ENCODE measurements at places on chromosomes 4 and X.

GRCh38 chrX:123773258-123773988 is 40.6 kb upstream of the THOC2 start:
- DNase-seq: no peak

GRCh38 chr4:180437601-180438000 is 1805.6 kb upstream of the TENM3 start:
- no peak for DNase-seq

- DNase-seq: no peak
Observed at GRCh38 chr4:10983885-10984640, 299.5 kb upstream of the CLNK start.

DNA sequence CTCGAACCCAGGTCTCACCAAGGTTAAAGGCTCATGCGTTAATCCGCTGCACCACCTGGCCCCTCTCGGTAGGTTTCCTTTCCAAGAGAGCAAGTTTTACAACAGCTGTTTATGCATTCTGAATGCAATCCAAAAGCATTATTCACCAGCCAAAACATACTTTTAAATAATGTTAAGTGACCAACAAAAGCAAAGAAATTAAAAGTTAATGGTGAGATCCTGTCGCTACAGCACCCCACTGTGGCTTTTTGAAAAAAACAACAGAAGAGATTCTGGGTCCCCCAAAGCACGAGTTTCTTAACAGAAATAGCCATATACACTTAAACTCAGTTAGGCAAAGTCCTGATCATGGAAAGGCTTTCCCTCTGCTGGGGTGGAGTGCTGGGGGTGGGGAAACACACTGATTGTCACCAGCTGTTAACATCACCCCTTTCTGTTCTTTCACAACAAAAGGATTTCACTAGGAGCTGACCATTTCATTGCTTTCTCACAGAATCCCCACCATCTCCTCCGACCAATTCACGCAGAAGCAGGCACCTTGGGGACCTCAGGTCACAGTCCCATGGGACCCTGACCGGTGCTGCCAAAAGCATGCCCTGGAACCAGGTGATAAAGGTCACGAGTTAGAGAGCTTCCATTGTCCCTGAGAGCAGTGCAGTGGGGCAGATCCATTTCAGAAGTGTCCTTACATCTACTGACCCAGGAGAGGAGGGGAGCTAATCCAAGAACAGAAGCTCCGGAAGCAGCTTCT is 51.2 kb downstream of the ZNF827 start:
- DNase-seq: no peak

- no peak for DNase-seq
Observed at GRCh38 chr4:95640311-95640710, 91.5 kb upstream of the UNC5C start.

- no peak for DNase-seq
Observed at GRCh38 chrX:16874458-16875095, 4.4 kb upstream of the RBBP7 start.

DNA sequence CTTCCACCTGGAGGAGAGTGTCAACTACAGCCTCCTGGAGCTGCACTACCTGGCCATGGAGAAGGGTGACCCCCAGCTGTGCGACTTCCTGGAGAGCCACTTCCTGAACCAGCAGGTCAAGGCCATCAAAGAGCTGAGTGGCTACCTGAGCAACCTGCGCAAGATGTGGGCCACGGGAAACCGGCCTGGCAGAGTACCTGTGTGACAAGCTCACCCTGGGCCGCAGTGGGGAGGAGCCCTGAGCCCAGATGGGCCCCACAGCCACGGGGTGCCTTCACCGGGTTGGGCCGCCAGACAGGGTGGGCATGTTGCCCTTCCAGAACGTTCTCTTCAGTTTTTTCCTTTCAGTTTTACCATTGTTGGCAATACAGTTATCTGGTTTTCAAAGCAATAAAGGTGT is 15.2 kb upstream of the FAM47A start:
- no peak for DNase-seq

DNA sequence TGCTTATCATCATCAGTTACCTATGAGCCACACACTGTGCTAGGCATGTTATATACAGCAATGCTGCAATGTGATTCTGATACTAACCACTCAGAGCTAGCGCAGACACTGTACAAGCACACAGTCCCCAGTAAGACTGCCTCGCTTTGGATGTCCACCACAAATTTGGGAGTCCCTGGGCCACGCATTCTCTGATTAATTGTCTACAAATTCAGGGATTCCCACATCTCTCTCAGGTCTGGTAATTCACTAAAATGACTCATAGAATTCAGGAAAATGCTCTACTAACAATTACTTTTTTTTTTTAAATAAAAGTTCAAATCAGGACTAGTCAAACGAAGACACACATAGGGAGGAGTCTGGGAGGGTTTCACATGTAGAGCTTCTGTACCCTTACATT is 652.1 kb upstream of the AADAT start:
- DNase-seq: no peak

DNA sequence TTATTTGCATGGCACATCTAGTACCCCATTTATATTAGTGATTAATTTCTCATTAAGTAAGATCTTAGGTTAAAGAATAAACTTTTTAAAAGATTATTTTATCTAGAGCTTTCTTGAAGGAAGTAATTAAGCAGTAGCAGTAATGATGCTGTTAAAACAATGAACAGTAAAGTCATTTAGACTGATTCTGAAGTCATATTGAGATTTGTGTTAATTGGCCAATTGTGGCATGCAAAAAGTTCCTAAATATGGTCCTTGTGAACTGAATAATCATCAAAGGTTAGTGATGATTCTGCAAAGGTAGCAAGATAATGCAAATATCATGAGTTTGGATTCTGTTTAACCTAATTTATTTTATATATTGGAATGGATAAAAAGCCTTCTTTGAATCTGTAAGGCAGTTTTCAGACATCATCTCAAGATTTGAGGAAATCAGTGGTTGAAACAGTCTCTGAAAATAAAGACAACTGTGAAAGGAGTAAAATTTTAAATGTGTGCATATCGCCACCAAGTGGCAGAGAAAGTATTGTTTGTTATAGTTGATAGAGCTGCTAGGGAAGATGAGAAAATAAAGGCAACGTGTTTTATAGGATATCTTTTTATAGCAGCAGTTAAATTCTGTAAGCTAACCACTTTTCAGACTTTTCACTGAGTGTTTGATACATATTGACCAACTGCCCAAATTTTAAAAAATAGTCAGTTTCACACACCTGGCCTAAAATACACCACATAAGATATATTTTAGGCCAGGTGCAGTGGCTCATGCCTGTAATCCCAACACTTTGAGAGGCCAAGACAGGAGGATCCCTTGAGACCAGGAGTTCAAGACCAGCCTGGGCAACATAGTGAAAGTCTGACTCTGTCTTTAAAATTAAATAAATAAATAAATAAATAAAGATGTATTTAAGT is 79.6 kb downstream of the CCKAR start:
- DNase-seq: peak; percentile 11

DNA sequence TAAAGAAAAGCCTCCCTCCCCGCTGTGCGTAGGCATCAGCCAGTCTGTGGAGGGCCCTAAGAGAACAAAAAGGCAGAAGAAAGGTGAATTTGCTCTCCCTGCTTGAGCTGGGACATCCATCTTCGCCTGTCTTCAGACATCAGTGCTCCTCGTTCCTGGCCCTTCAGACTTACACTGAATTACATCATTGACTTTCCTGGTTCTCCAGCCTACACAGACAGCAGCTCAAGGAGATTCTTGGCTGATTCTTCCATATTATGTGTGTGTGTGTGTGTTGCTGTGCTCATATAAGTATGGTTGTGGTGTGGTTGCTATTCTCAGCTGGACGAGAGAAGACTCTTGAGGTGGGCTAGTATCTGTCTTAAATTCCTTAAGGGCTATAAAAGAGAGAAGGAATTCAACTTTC is 35.5 kb upstream of the CD99L2 start:
- no peak for DNase-seq

- no peak for DNase-seq
Observed at GRCh38 chrX:18441780-18442367, 16.5 kb downstream of the CDKL5 start.

DNA sequence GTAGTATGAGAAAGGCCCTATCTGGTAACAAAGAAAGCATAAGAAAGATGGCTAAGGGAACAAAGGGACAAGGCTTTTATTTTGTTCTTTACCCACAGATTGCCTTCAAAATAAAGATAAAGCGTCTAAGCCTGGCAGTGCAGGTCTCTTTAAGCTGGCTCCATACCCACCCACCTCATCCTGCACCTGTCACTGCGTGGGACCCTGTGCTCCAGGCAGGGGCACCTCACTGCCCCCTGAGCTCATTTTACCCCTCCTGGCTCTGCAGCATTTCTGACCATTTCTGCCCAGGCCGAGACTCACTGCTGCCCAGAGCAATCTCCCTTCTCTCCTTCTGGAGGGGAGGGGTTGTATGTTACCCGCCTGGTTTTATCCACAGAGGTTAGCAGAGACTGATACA is 1.7 kb upstream of the CYP4V2 start:
- DNase-seq: no peak

DNA sequence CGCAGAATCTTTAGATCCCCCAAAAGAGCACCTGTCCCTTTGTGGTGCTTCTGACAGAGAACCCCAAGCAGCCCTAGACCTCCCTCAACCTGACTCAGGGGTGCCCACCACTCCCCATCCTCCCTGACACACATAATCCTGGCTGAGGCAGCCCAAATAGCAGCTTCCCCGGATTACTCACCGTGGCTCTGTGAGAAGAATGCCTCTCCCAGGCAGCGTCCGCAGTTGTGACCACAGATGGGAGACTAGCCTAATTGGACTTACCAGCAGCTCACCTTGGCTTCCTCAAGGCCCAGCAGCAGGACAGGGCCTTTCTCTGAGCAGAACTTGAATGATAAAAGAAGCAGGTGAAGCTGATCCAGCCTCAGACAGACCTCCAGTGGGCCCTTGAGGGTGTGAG is 10.3 kb upstream of the ODAPH start:
- no peak for DNase-seq

DNA sequence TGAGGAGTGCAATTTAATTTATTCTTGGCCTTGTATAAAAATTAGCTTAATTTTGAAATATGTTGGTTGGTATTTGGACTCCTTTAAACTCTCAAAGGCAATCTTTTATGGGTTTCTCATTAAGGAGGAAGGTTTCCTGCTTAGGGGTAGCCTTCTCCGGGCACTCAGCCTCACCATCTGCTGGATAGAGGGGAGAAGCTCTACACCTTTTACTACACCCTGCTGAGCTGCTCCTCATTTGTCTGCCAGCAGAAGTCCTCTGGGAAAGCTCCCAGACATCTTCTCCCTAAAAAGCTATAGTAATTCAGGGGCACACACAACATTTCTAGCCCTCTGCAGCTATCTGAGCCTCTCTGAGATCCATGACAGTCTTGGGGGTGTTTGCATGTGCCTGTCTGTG is 179.1 kb downstream of the SOWAHB start:
- no peak for DNase-seq

DNA sequence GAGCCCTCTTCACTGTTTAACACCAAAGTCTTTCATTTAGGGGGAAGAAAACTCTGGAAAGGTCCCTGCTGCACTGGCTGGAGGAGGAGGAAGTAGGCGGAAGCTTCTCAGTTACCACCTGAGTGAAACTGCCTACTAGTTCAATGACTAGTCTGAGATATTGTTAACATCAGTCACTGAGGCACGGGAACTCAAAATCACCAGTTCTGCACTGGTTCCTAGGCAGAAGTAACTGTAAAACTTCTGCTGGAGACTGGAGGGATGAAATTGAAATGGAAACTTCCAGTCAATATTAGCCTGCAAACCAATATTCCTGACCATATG is 178.3 kb downstream of the SNCA start:
- DNase-seq: no peak

DNA sequence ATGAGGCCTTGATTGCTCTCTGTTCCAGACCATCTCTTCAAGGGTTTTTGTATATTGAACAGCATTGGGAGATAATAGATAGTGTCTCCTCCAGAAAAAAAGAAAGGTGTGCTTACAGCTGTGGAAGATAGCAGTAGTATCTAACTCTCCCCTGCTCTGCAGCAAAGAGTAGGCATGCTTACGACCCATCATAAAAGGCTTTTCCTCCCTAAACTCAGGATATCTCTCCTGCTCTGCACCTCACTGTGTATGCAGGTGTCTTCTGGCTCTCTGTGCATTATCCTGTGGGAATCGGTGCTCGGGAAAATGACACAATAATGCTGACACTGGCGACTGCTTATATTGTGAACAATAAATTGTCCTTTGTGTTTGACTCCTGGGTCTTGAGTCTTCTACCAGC is 216.0 kb downstream of the RAB28 start:
- DNase-seq: no peak

GRCh38 chr4:72405417-72405816 is 163.6 kb downstream of the ADAMTS3 start:
- no peak for DNase-seq

DNA sequence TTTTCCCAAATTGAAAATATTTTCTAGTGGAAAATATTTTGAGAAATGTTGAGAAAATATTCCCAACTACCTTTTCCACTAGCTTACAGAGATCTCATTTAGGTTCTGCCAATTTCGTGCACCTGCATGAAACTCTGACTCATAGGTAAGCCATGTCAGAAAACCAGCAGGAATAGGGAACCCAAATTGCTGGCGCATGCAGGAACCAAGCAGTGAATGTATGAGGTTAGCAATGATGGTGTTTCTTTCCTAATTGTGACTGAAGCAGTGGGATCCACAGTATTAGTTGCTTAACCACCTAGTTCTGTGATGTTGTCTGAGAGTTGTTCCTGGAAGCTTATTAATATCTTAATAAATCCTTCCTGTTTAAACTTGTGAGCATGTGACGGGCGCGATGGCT is 381.0 kb upstream of the TRAM1L1 start:
- no peak for DNase-seq

DNA sequence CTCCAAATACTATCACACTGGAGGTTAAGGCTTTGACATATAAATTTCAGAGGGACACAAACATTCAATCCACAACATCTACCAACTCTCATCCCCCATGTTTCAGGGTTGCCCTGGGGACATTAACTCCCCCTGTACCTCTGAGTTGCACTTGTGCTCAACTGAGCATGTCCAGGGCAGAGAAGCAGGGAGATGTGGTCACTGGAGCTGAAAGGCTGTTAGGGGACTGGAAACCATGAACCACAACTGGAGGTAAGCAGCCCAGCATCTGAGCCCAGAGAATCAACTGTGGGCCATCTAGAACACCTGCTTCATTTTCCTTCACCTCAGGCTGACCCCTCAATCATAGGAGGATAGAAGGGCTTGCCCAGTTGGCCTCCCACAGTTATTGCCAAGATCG is 641.1 kb downstream of the MID1IP1 start:
- DNase-seq: no peak

DNA sequence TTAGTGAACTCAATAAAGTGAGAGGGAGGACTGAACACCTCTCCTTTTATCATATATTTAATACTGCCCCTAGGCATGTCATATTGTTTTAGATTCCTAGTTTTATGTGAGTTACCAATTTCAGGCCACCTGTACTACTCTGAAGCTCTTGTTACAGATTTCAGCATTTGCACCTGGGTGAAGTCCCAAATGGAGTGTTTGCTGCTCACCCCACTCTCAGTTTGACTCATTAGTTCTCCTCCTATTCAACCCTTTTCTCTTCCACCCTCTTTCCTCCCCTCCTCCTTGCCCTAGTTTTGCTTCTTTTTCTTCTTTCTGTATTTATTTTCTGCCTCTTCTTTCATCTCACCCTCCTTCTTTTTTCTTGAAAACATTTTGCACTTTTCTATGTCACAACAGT is 1852.2 kb upstream of the IGFBP7 start:
- no peak for DNase-seq
